ENCODE measurements at places on chromosomes 3 and 15.

GRCh38 chr3:144162042-144162441 is 190.4 kb downstream of the DIPK2A start:
- no peak for DNase-seq

DNA sequence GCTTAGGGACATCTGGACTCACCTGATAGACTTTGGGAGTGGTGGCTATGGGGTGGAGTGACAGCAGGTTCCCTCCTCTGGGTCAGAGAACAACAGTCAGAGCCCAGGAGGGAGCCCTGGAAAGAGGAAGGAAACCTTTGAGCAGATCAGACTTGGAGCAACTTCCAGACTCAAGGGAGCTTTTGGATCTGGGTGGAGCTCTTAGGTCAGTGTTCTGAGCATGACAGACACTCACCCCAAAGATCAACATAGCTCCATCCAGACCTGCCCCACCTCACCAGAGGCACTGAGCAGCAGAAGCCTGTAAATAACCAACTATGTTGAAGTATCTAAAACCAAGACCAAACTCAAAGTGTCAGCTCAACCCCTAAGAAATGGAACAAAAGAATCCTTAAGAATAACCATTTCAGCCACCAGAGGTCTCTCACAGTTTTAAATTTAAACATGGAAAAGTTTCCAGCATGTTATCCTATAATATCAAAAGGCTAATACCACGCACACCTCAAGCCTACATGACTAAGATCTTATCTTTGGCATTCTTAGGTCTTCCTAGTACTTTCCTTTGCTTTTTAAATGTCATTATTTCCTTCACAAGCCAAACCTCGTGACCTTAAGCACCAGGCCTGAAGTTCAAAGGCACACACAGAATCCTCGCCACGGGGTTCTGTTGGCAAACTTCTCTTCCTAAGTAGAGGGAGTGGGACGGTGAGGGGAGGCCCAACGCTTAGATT is 56.4 kb downstream of the UMPS start:
- DNase-seq: no peak

- peak; percentile 83 for DNase-seq
Observed at GRCh38 chr15:90845201-90845949, 23.0 kb upstream of the FURIN start.

DNA sequence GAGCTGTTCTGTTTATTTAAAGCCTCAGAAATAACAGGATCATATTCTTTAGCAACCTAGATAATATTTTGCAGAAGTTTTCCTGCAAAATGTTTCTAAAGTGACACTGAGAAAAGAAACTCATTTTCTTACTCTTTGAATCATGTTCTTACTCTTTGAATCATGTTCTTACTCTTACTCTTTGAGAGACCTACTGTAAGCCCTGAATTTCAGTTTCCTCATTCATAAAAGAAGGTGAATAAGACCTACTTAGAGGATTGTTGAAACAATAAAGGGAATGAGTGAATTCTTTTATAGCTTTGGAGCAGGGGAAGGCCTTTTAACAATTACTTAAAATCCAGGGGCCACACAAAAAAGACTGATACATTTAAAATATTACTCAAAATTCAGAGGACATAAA is 221.7 kb upstream of the CMC1 start:
- DNase-seq: no peak

- peak; percentile 34 for DNase-seq
Observed at GRCh38 chr3:194691481-194692283, 6.0 kb downstream of the FAM43A start.

GRCh38 chr3:154178172-154178571 is 57.0 kb downstream of the ARHGEF26 start:
- DNase-seq: peak; percentile 36

GRCh38 chr15:45118131-45118588 is 4.0 kb downstream of the DUOXA2 start:
- peak; percentile 94 for DNase-seq

DNA sequence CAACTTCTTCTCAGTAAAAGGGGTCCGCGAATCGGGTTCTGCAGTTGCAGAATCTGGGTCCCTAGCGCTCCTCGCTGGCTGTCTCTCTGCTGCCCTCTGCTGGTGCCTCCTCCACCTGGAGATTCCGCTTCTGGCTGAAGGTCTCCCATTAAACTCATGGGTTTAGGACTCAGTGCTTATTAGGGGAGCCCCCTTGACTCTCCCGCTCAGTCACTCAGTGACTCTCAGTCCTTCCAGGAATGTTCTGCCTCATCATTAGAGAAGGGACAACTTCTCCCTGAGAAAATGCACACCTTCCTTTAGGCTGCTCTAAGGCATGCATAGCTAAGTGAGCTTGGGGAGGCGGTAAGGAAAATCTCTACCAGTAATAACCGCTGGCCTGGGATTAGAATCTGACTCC is 7.1 kb downstream of the CPN2 start:
- DNase-seq: peak; percentile 73

DNA sequence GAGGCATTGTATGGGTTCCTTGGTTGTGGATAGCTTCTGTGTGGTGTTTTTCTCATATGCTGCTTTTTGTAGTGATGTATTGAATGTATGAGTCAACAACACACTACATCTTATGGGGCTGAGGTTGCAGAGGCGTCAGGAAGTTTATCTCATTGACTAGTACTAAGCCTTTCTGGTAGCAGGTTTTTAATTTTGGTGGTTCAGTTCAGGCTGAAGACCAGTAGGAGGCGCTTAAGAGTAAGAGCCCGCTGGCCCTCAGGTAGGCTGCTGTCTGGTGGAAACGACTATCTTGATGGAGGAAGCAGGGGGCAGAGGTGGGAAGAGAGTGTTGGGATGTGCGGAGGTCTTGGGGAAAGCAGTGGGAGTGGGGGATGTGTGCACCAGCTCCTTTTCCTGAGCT is 62.4 kb downstream of the RTP4 start:
- DNase-seq: no peak

GRCh38 chr15:68352401-68353062 is 75.0 kb downstream of the FEM1B start:
- peak; percentile 84 for DNase-seq

GRCh38 chr3:44802011-44802410 is 40.4 kb downstream of the KIF15 start:
- no peak for DNase-seq

DNA sequence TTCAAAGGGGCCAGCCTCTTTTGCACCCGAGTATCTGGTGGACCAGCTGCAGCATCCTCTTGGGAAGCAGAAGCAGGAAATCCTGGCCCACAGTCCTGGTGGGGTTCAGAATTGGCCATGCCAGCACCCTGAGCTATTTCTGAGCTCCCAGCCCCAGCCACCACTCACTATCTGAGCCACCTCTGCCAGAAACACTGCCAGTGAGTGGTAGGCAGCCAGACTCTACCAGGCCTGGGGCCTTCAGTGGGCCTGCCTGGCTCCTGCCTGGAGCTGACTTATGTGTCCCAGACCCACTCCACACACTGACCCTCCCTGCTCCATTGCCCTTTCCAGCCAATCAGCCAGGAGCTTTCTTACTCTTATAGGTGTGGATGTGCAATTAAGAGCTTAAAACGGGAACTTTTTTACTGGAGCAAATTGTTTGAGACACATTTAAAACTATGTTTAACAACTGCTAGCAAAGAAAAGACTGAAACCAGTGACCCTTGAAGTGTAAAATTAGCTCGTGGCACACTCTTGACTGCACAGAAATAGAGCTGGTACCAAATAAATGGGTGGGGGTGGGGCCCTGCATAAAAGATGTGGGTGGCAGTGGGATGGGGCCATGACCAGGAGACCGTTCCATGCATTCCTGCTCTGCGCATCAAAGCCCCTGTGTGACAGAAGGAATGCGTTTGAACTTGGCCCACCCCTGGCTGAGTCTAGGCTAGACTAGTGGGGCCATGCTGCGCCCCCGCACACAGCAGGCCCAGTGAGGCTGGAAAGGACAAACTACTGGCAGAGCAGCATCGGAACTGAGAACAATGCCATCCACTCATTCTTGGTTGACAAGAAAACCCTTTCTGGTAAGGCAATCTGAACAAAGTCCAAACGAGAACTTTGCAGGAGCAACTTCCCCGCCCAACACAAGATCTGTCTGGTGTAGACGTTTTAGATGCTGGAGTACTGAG is 48.0 kb downstream of the CTNNB1 start:
- no peak for DNase-seq

DNA sequence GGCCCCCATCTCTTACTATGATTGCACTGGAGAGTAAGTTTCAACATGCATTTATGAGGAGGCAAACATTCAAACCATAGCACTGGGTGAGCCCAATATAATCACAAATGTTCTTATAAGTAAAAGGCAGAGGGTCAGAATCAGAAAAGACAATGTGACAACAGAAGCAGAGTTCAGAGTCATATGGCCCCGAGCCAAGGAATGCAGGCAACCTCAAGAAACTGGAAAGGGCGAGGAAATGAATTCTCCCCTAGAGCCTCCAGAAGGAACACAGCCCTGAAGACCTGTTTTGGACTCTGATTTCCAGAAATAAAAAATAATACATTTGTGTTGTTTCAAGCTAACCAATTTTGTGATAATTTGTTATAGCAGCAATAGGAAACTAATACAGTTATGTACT is 81.3 kb upstream of the ABI3BP start:
- no peak for DNase-seq

- DNase-seq: peak; percentile 69
Observed at GRCh38 chr3:48273594-48274211, 32.8 kb downstream of the ZNF589 start.

GRCh38 chr3:134527037-134527436 is 41.2 kb downstream of the CEP63 start:
- DNase-seq: no peak

DNA sequence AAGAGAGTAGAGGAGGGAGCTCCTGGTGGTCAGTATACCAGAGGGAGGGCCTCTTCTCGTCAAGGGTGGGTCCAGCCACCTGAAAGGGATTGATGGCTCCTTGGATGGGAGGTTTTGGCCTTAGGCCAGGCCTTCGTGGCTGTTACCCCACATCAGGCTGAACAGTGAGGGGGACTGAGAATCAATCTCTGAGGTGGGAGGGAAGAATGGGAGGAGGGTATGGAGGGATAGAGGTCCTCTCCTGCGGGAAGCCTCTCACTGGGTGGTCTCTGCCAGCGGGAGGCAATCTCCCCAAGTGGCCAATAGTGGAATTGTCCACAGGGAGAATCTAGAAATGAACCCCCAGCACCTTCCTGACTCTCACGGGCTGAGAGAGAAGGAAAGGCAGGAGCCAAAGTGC is 53.5 kb downstream of the BSN start:
- DNase-seq: no peak

GRCh38 chr15:36545467-36545992 is 33.9 kb upstream of the CDIN1 start:
- DNase-seq: no peak

GRCh38 chr15:84598993-84599392 is 1.8 kb upstream of the ZSCAN2 start:
- DNase-seq: peak; percentile 63

DNA sequence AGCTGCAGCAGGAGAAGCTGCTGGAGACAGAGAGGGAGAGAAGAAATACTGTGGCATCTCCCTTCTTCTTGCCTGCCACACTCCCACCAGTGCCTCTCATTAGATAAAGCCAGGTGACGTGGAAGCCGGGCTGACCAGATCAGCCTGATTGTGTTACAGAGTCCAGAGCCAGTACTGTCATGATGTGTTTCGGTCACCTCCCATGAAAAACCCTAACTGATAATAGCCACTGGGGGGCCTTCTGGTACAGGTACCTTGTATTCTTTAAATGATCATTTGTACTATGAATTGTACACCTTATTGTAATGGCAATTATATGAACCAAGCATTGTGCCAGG is 125.8 kb upstream of the TMEM108 start:
- DNase-seq: no peak

DNA sequence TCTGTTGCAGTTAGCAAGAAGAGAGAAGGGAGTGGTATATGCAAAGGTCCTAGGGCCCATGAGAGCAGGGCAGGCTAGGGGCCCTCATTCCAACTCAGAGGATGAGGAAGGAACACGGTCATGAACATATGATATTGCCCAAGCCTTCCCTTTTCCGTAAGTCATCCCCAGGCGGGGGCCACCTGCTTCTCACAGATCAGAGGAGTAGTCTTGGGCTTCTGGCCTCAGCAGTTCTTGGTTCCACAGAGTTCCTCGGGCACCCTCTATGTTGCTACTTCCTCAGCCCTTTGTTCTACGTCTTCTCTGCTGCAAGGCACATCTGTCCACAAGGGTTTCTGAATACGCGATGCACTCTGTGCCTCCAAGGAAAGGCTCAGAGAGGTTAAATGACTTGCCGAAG is 25.3 kb downstream of the EPHB3 start:
- DNase-seq: no peak

GRCh38 chr3:37491343-37491742 is 317.0 kb upstream of the LRRFIP2 start:
- no peak for DNase-seq

- no peak for DNase-seq
Observed at GRCh38 chr3:171976526-171976925, 62.9 kb upstream of the FNDC3B start.

DNA sequence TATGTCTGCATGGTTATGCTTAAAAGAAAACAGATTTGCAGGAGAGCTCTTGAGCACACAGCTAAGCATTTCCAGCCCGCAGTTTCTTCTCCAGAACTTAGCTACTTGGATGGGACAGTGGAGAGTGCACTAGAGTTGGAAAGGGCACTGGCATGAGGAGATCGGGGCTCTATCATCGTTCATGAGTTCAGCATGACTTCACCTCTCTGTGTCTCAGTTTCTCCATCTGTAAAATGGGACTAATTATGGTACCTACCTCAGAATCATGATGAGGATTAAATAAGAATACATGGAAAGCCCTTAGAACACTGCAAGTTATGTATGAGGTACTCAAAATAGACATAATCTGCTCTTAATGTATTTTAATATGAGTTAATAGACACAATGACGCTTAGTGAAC is 69.9 kb downstream of the CMTM8 start:
- no peak for DNase-seq

- DNase-seq: no peak
Observed at GRCh38 chr3:137382005-137382594, 382.0 kb upstream of the SOX14 start.

GRCh38 chr15:74345051-74345450 is 22.4 kb downstream of the CYP11A1 start:
- DNase-seq: no peak

GRCh38 chr3:50687127-50687751 is 12.5 kb downstream of the DOCK3 start:
- DNase-seq: no peak

GRCh38 chr3:195907684-195907933 is 742 bp downstream of the TNK2 start:
- DNase-seq: no peak

GRCh38 chr3:184259396-184259877 is 1.9 kb downstream of the CAMK2N2 start:
- no peak for DNase-seq

GRCh38 chr15:69825941-69826818 is 271.5 kb downstream of the TLE3 start:
- DNase-seq: no peak
